ENCODE measurements at places on chromosomes 2 and 18. TPM values are rescaled to one million over a fixed set of nuclear protein-coding genes. Genes with fewer than 3 reads are reported as not detected.

DNA sequence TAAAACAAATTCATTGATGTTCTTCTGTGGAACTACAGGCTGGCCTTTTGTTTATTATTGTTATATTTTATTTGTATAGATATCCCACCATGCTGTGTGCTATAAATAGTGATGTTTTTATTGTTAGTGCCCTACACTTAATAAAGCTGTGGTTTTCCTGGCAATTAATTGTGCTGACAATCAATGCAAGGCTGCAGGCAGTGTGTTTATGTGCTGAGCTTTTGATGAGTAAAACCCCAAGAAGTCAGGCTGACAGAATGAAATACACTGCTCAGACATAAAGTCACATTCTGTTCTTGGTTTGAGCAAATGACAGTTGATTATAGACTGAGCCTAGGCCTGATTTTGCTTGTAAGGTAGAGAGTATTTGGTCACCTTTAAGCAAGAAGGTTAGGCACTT, 362.7 kb downstream of the CPS1 start:
- DNase-seq, result no peak

GRCh38 chr2:239068411-239068810, 220.5 kb downstream of the TWIST2 start:
- DNase-seq, result no peak

ALPP gene
- total RNA-seq, result not detected

GRCh38 chr2:57962861-57963260, 83.7 kb upstream of the VRK2 start:
- DNase-seq, result no peak

GRCh38 chr2:72554381-72554780, 271.5 kb downstream of the EXOC6B start:
- no peak for DNase-seq

- DNase-seq, result no peak
These were observed 4.3 kb upstream of the HAAO start for GRCh38 chr2:42796427-42797248.

- DNase-seq, result peak; percentile 64
These were observed 48.2 kb upstream of the SP3 start for GRCh38 chr2:174013315-174013751.

PLCD4 gene
- 0.55 TPM for total RNA-seq

LONRF2 gene
- total RNA-seq, result 17.5 TPM

ACMSD gene
- total RNA-seq, result not detected

QPCT gene
- total RNA-seq, result 0.77 TPM

DNA sequence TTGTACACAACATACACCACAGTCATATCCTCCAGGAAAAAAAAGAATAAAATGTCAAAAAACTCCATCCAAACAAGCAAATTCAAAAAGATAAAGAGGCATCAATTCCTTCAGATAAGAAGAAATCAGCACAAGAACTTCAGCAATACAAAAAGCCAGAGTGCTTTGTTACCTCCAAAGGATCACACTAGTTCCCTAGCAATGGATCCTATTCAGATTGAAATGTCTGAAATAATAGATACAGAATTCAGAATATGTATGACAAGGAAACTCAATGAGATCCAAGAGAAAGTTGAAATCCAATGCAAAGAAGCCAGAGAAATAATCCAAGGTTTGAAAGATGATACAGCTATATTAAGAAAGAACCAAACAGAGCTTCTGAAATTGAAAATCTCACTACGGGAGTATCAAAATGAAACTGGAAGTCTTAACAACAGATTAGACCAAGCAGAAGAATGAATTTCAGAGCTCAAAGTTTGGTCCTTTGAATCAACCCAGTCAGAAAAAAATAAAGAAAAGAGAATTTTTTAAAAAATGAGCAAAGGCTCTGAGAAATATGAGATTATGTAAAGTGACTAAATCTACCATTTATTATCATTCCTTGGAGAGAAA, 80.6 kb downstream of the TRABD2A start:
- DNase-seq, result no peak

DNA sequence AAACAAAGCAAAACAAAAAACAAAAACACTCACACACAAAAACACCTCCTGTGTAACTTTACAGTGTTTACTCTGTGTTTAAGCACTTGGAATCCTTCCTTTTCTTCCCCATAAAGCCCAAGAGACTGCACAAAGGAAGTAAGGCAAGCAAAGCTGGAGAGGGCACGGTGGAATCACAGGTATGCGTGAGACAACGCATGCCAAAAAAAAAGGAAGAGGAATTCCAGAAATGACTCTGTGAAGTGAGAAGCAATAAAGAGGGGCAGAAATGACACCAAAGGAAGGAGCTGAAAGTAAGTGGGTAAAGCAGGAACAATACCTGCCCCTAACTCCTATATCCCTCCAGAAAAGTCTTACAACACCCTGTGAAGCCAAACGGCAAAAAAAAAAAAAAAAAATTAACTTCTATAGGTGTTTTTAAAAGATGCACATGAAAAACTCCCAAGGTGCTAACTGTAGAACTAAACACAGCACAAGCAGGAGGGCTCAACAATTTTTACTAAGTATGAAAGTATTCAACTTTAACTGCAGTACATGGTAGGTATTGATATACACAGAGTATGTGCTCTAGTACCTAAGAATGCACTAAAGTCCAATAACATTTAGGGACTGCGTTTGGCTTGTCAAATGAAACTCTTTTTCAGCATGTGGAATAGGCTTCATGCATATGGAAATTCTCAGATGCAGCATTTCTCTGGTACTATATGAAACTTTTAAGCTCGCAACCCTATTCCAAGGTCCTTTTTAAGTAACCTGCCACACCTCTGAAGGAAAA, 9.1 kb downstream of the RND3 start:
- DNase-seq, result no peak

DNAH6 gene
- 0.22 TPM for total RNA-seq

DNA sequence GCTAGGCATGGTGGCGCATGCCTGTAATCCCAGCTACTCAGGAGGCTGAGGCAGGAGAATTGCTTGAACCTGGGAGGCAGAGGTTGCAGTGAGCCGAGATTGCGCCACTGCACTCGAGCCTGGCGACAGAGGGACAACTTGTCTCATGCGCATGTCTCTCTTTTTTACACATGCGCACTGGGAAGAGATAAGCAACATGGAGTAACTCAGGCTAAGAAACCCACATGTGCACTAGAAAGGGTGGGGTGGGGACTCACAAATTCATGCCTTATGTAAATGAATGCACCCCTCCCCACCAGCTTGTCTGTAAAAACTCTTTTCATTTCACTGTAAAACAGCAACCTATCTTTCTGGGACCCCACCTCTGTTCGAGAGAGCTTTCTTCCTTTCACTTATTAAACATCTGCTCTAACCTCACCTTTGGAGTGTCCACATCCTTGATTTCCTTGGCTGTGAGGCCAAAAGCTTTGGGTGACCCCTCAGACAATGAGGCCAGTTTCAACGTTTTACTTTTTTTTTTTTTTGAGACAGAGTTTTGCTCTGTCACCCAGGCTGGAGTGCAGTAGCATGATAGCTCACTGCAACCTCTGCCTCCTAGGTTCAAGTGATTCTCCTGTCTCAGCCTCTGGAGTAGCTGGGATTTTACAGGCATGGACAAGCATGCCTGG, 91.6 kb upstream of the RMP24 start:
- DNase-seq, result no peak

GRCh38 chr18:78656346-78656925, 323.2 kb upstream of the SALL3 start:
- no peak for DNase-seq

DNA sequence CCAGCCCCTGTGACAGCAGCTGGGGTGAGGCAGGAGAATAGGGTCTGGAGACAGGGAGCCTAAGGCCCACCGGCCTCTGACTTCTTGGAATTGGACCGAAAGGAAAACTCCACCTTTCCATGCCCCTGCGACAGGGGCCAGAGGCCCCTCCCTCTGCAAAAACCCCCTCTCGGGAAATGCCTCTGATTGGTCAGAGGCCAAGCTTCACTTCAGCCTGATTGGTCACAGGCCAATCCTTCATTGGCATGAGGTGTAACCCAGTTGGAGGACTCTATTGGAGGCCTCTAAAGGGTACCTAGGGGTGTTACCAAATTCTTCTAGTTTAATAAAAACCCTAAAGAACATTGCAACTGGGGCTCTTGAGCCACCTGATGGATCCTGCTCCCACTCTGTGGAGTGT, 5.7 kb upstream of the ACKR3 start:
- DNase-seq, result no peak

ZNF385B gene
- total RNA-seq, result 4.1 TPM

DNA sequence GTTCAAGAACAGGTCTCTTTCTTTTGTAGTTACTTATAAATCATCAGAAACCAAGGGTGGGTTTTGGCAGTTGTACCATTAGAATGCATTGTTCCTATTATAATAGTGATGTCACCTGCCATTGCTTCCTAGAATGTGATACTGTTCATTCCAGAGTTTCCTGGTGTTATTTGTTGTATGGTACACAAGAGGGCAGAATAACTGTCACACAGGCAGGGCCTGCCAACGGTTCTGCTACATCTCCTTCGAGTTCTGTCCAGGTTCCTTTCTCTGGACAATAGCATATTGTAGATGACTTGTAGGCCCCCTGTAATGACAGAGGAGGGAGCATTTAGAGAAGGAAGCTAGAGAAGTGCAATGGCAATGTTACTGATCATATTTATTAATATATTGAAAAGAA, 98.3 kb downstream of the KLHL14 start:
- DNase-seq, result no peak

DNAH7 gene
- 0.25 TPM for total RNA-seq

GPR45 gene
- total RNA-seq, result not detected

DNA sequence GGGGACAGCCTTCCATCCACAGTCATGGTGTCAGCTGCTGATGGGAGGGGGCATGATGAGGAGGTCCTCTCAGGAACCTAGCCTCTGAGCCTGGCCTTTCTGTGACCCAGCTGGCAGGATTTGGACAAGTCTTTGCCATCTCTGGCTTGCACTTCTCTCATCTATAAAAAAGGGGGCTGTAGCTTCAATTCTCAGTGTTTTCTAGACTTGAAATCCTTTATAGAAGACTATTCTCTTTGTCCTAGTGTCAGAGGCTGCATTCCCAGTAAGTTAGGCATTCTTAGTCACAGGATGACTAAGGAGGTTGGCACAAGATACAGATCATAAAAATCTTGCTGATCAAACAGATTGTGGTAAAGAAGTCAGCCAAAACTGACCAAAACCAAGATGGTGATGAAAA, 958.5 kb downstream of the CNTNAP5 start:
- DNase-seq, result no peak

- no peak for DNase-seq
These were observed 71.7 kb upstream of the SKOR2 start for GRCh38 chr18:47323158-47323557.

- DNase-seq, result no peak
These were observed 275.2 kb upstream of the LRRTM1 start for GRCh38 chr2:80579756-80580155.

GPR155 gene
- 16.6 TPM for total RNA-seq

GRCh38 chr2:46071074-46071473, 226.1 kb upstream of the EPAS1 start:
- no peak for DNase-seq

DSG1 gene
- total RNA-seq, result 0.77 TPM

SERPINB12 gene
- total RNA-seq, result not detected

DNA sequence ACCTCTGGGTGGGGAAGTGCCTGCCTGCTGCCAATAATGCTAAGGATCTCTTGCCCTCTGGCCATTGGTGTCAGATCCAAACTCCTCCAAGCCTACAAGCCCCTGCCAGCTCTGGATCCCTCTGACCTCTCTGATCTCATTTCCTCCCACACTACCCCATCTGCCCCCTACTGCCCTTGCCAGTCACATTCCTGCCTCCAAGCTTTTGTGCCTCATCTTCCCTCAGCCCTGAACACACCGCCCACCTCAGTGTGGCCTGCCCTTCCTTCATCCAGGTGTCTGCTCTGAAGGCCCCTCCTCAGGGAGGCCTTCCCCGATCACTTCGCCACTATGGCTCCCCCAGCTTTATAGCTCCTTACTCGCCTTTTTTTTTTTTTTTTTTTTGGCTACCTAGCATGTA, 161.0 kb upstream of the GLI2 start:
- DNase-seq, result no peak

CCDC74B gene
- 0.64 TPM for total RNA-seq

DNA sequence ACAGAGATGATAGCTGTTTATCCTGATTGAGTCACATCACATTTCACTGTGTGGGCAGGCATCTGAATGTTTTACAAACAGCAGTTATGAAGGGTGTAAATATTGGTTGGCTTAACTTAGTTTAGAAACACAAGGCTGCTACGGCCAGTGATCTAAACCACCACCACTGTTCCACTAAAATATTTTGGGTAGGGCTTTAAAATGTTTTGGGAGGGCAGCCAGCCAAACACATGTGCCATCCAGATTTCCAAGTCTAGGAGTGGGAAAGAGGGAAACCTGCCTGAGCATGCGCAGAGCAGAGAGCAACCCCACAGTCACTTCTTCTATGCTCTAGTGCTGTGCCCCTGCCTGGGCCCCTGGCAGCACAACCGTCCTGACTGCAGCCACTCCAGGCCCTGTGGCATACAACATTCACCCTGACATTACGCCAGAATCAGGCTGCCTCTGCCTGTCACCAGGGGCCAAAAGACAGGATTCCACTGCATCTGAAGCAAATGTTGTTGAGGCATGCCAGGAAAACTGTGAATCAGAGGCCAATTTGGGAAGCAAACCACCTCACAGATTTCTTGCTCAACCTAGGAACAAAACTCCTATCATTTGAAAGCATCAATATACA, 74.8 kb upstream of the COL5A2 start:
- peak; percentile 44 for DNase-seq
